Activated CD4-positive, alpha-beta T cell treated with anti-CD3 and anti-CD28 coated beads, Interleukin-2, Interleukin-6, amounts not matched to agents 100 ng/mL and 50 ng/mL, durations not matched to agents 16 hours and 8 hours (primary cell): ENCODE measurements at places on chromosomes 6 and 20.

DNA sequence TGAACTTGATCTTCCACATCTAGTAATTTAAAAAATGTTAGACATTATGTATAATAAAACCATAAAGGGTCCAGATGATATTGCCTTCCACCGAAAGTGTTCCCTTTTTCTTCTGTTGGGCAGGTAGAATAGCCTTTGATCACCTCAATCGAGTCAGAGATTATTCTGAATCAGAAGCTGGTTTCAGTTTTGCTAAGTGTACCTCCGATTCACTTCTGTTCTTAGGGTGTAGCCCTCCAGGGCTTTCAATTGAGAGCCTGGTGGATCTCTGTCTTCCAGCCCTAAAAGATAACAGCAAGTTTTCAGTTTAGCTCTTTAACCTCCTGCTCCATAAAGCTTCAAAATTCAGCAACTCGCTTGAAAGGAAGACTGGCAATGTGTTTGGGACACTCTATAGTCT lies 21.1 kb upstream of the AIG1 start:
- peak; percentile 60 for DNase-seq

- no peak for DNase-seq
These were observed 522.0 kb upstream of the MAN1A1 start for GRCh38 chr6:119871520-119871919.

DNA sequence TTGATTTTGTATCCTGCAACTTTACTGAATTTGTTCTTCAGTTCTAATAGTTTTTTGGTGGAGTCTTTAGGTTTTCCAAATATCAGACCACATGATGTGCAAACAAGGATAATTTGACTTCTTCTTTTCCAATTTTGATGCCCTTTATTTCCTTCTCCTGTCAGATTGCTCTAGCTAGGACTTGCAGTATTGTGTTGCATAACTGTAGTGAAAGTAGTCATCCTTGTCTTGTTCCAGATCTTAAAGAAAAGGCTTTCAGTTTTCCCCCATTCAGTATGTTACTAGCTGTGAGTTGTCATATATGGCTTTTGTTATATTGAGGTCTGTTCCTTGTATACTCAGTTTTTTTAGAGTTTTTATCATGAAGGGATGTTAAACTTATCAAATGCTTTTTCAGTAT lies 4.6 kb downstream of the MICB start:
- no peak for DNase-seq

GRCh38 chr20:17044891-17045290 lies 181.9 kb upstream of the PCSK2 start:
- no peak for DNase-seq

DNA sequence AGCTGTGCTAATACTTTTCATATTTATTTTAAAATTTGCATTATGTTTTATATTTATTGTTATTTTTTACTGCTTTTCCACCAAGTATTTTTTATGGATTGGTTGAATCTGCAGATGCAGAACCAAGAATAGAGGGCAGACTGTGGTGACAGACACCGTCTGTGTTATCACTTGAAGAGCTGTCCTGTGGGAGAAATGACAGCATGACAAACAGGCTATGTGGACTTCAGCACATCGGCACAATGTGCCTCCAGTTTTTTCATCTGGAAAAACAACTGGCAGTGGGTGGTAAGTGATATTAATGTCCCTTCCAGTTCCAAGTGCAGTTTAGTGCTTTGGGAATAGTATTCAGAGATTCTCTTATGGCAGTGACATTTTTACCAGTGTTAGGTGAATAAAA lies 492.9 kb downstream of the PRKN start:
- DNase-seq, result no peak

DNA sequence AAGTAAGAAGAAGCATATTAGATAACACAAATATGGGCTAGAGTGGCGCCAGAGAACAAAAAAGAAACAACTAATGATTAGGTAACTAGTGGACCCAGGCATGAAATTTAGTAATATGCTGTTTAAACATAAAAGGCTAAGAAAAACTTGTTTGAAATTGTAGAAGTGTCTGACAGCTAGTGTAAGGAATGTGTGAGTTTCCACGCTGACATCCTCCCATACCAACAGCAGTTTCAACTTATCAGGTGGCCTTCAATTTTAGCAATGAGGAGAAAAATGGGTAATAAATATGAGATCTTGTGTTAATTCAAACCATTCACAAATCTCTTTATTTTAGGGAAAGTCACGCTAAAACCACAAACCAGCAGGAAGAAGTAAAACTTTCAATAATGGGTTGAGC lies 440.2 kb upstream of the FLRT3 start:
- DNase-seq, result no peak

DNA sequence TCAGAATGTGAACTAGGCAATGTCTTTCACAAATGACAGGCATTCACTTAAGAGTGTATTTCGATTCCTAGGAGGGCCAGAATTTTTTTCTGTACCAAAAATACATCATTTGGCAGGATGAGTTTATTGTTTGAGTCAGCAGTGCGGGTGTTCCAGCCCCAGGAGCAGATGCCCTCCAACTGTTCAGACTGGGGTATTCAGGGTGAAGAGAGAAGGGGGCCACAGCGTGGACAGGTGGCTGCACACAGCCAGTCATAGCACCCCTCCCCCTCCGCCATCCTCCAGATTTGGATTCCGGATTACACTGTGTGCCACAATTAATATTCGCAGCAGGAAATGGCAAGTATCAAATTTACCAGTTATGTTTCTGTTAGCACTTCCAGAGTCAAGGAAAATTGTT lies 38.6 kb downstream of the RIPOR2 start:
- no peak for DNase-seq

GRCh38 chr6:52288216-52288615 lies 3.7 kb upstream of the MCM3 start:
- DNase-seq, result no peak

GRCh38 chr20:4151991-4152695 lies 136.8 kb upstream of the RNF24 start:
- DNase-seq, result no peak

- no peak for DNase-seq
These were observed 22.4 kb downstream of the STK38 start for GRCh38 chr6:36524871-36525270.

DNA sequence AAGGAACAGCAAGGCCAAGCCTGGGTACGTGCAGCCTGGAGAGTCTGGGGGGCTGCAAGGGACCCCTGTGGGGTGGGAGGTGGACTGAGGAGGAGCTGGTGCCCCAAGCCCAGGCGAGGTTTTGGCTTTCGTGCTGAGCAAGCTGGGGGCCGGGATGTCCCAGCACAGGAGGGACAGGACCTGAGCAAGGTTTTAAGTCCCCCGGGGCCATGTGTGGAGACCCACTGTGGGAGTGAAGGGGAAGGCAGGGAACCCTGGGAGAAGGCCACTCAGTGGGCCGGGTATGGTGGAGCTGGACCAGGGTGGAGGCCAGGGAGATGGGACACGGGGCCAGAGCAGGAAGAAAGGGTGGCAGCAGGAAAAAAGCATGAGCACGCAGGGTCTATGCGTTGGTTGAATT lies 419.2 kb upstream of the SULF2 start:
- DNase-seq, result no peak

DNA sequence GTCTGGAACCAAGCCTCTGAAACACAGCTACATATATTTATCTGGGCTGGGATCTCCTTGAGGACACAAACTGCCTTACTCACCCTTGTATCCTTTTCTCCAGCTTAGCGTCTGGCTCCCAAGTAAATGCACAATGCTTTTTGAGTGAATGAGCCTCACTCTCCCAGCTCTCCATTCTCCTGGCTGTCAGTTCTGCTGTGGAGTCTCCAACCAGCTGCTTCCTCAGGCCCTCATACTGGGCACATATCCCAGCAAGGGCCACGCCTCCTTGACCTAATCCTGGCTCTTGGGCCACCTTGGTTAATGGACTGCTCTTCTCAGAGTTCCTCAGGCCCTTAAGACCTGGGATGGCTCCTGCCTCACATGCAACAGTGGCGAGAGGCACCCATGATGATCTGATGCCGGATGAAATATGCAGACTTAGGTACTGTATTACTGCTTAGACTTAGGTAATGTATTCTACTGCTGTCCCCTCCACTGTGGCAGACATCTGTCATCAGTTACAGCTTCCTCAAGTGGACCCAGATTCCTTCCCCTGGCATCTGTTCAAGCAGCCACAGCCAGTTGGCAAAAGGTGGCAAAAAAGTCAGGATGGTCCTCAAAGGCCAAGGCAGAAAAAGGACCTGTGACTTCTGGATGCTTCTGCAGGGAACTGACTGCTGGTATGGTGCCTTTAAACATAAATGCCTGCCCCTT lies 16.5 kb downstream of the SNHG17 start:
- DNase-seq, result no peak

GRCh38 chr6:83062225-83062624 lies 3.4 kb downstream of the UBE3D start:
- no peak for DNase-seq

GRCh38 chr6:27161946-27162603 lies 85.4 kb upstream of the PRSS16 start:
- peak; percentile 77 for DNase-seq

DNA sequence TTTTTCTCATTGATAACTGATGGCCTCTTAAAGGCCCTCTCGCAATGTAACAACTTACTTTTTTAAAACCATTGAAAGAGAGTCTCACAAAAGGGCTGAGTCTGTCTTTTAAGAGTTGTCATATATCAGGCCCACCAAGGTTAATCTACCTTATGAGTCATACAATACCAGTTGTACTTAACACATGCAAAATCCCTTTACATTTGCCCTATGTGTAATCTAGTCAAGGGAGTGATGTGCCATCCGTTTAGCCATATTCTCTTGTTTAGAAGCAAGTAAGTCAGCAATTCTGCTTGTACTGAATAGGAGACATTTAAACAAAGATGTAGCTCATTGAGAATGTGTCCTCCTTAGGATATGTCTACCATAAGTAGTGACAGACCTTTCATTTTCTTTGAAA lies 143.7 kb downstream of the TENT5A start:
- no peak for DNase-seq

GRCh38 chr6:144343701-144344428 lies 58.7 kb downstream of the UTRN start:
- peak; percentile 63 for DNase-seq

GRCh38 chr6:157537556-157537955 lies 156.6 kb downstream of the ZDHHC14 start:
- no peak for DNase-seq

- no peak for DNase-seq
These were observed 5.3 kb downstream of the ARHGAP18 start for GRCh38 chr6:129704708-129705107.

DNA sequence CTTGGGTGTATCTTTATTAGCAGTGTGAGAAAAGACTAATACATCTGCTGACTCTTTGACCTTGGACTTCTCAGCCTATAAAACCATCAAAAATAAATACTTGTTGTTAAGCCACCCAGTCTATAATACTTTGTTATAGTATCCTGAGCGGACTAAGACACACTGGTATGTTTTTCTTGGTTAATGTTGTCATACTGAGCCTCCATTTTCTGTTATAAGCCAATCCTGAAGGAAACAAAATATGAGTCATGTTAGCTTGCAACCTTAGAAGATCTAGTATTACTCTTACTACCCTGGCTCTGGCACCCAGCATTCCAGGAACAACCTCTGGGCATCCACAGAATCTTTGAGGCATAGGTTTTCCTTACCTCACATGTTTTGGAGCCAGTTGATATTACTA lies 307.2 kb downstream of the FRK start:
- no peak for DNase-seq

DNA sequence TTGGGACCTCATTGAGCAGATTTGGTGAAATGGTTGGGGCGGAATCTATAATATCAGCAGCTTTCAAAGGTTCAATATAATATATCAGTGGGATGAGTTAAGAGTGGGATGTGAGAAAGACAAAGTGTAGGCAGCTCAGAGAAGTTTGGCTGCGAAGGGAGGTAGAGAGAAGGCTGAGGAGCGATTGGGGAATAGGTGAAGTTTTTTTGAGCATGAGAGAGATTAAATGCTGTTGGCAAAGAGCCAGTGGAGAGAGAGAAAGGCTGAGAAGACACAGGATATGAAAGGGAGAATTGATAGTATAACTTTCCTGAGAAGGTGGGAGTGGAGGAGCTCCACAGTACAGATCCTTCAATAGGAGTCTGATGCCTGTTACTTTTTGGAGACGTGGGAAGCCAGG lies 12.1 kb upstream of the SERINC3 start:
- no peak for DNase-seq

- peak; percentile 74 for DNase-seq
These were observed 3.3 kb upstream of the MOG start for GRCh38 chr6:29653452-29654038.

GRCh38 chr6:31152781-31153180 lies 4.8 kb downstream of the CCHCR1 start:
- no peak for DNase-seq

- DNase-seq, result no peak
These were observed 30.5 kb upstream of the TPD52L1 start for GRCh38 chr6:125123051-125123450.

DNA sequence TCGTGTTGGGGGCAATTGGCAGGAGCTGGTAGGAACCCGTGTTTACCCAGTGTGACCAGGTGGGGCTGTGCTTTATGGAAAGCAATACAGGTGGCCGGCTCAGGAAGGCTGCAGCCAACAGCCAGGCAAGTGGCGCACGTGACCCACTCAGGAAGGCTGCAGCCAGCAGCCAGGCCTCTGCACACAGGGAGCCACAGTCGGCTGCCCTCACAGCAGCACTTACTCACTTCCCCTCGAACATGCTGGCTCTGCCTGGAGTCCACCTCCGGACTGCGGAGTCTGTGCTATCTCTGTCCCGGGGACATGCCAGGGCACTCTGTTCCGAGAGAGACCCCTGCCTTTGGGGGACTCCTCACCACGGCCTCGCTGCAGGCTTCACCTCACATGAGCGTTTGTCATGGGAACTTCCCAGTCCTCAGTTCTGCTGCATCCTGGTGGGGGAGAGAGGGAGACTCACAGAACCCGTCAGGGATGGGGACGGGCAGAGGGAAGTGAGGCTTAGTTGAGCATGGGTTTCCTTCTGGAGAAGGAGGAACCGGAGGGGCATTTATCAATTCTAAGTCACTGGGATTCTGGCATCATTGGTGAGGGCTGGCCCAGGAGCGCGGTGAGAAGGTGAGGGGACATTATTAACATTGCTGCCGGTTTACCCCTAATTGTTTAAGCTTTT lies 76.8 kb downstream of the TTLL2 start:
- DNase-seq, result no peak

GRCh38 chr6:26021001-26021349 lies 58.4 kb downstream of the TRIM38 start:
- DNase-seq, result peak; percentile 80

DNA sequence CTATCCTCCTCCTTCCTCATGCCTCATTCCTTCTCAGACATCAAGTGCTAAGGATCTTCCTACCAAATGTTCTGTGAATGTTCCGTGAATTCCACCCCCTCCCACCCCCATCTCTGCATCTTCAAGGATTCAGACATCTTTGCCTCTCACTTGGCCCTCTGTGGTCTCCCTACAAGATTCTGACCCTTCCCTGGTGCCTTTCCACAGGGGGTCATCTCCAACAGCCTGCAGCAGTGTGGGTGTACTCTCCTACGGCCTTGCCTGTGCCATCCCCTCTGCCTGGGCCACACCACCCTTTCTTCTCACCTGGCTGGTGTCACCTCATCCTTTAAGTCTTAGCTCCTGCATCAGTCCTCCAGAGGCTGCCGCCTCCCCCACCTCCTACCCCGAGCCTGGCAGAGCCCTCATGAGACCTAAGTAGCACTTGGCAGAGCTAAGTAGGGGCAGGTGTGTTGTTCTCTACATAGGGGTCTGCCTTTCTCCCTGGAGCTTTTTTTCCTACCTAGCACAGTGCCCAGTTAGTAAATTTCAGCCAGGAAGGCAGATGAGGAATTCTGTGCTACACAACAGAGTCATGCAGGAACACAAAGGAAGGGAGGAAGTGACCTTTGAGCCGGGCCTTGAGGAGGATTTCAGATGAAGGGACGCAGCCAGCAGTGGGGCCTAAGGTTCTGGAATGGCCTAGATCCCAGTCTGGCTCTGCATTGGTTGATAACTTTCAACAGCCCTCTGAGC lies 43.1 kb downstream of the TM9SF4 start:
- no peak for DNase-seq

GRCh38 chr6:28402197-28402596 lies 2.6 kb upstream of the ZSCAN12 start:
- DNase-seq, result no peak
